ENCODE measurements at places on chromosomes 5 and 9.

- DNase-seq: peak; percentile 3
Measured at GRCh38 chr5:108101130-108101529, 280.8 kb downstream of the FBXL17 start.

GRCh38 chr5:166865206-166865605, 1426.2 kb upstream of the WWC1 start:
- DNase-seq: no peak

GRCh38 chr5:10262121-10262774, 12.2 kb downstream of the CCT5 start:
- DNase-seq: no peak

DNA sequence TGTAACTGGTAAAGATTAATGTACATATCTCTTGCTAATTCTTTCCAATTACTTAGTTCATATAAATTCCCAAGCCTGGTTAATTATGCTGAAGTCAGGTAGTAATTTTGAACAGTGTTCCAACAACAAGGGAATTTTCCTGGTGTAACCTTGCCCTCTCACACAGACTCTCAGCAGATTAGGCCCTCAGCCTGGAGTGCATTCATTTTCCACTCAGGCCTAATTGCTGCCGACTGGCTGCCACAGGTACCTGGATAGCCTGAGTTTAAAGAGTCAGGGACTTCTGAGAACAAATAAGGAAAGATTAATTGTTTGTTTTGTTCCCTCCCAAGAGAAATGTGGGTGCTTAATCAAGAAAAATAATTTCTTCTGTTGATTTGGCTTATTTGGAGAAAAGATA, 71.4 kb downstream of the PPIC start:
- DNase-seq: peak; percentile 10

DNA sequence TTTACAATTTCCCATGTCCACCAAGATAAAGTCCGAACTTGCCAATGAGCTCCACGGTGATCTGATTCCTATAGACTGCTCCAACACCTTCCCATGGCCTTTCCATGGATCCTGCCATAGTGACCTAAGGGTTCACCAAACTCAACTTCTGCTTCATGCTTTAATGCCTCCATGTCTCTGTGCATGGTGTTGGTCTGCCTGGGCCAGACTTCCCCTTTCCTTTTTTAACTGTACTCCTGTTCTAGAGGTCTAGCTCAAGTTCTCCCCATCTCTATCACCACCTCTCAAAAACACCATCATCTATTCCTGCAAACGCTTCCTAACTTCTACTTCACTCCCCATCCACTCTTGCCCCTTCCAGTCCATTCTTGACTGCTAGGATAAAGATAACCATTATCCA, 14.8 kb upstream of the SMARCA2 start:
- no peak for DNase-seq

DNA sequence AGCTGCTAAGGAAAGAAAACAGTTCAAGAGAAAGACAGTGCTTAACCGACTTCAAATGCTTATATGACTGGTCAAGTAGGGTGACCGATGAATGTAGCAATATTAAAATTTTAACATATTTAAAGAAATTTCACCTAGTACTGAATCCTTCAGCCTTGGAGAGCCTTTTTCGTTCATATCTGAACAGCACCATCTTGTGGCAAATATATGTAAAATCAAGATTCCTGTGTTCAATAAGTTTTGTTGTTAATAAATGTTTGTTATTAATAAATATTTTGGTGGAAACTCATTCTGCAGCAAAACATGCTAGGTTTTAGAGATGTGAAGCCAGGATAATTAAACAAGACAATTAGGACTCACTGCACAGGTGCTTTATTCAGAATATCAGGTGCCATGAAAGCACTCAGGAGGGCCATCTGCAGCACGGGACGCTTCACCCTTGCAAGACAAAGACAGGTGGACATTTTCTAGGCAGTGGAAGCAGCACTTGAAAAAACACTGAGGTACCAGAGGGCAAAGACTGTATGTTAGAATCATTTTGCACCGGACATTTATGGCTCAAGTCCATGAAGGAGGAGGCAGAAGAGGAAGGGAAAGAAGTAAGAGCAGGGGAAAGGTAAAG, 15.6 kb downstream of the TICAM2 start:
- DNase-seq: no peak

DNA sequence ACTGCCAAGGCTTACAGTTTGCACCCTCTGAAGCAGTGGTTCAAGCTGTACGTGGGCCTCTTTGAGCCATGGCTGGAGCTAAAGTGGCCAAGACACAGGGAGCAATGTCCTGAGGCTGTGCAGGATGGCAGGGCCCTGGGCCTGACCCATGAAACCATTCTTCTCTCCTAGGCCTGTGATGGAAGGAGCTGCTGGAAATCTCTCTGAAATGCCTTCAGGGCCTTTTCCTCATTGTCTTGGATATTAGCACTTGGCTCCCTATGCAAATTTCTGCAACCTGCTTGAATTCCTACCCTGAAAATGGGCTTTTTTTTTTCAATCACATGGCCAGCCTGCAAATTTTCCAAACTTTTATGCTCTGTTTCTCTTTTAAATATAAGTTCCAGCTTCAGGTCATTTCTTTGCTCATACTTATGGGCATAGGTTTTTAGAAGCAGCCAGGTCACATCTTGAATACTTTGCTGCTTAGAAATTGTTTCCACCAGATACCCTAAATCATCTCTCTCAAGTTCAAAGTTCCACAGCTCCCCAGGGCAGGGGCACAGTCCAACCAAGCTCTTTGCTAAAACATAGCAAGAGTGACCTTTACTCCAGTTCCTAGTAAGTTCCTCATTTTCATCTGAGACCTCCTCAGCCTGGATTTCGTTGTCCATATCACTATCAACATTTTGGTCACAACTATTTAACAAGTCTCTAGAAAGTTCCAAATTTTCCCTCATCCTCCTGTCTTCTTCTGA, 138.3 kb downstream of the OSTF1 start:
- no peak for DNase-seq

- no peak for DNase-seq
Measured at GRCh38 chr5:132074091-132074771, 642 bp downstream of the CSF2 start.

All from COR-L47 (cell line).